ENCODE measurements at places on chromosomes 2 and 18.

DNA sequence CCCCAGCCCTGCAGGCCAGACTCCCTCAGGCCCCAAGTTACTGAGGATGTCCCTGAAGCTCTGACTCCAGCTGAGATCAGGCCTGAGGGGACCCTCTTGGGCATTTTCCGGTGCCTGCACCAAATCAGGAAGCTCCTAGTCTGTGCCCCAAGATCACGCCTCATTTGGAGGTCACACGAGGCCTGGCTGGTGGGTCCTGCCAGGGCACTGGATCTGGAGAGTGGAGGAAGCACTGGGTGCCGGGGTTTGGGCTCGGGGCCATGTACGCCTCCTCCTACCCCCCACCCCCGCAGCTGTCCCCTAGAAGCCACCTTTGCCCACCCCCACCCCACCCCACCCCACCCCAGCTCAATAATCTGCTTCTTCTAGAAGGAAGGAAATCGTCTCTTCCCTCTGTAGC is 16.2 kb downstream of the SH2D6 start:
- DNase-seq: no peak

- no peak for DNase-seq
Observed at GRCh38 chr2:217941339-217941738, 61.5 kb downstream of the TNS1 start.

DNA sequence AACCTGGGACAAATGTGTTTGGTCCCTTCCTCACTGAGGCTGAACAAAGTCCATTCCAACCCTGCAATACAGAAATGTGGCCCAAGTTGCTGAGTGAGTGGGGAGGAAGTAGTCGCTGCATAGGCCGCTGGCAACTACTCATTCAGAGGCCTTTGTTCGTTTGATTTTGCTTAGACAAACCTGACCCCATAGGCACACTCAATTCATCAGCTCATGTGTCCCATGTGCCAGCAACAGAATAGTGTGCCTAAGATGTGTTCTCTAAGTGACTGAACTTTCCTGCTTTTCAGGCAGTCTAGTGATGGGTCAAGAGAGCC is 23.0 kb downstream of the PTPN18 start:
- DNase-seq: no peak

- DNase-seq: no peak
Observed at GRCh38 chr18:58512648-58513588, 116.0 kb downstream of the ALPK2 start.

GRCh38 chr18:59072727-59073421 is 66.8 kb upstream of the SEC11C start:
- no peak for DNase-seq

DNA sequence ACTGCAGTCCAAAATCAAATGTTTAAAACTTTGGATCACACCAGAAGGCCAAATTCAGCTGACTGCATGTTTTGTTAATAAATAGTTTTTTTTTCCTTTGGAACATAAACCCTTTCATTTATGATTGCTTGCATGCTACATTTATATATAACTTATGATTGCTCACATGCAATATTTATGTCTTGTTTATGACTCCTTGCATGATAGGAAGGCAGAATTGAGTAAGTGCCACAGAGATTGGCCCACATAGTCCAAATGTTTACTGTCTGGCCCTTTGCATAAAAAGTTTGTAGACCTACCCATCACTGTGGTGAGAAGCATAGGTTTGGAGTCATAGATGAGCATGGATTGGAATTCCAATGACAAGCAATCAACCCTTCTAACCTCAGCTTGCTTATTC is 30.8 kb downstream of the WDFY1 start:
- DNase-seq: no peak

- no peak for DNase-seq
Observed at GRCh38 chr2:159195697-159196096, 90.8 kb downstream of the WDSUB1 start.

DNA sequence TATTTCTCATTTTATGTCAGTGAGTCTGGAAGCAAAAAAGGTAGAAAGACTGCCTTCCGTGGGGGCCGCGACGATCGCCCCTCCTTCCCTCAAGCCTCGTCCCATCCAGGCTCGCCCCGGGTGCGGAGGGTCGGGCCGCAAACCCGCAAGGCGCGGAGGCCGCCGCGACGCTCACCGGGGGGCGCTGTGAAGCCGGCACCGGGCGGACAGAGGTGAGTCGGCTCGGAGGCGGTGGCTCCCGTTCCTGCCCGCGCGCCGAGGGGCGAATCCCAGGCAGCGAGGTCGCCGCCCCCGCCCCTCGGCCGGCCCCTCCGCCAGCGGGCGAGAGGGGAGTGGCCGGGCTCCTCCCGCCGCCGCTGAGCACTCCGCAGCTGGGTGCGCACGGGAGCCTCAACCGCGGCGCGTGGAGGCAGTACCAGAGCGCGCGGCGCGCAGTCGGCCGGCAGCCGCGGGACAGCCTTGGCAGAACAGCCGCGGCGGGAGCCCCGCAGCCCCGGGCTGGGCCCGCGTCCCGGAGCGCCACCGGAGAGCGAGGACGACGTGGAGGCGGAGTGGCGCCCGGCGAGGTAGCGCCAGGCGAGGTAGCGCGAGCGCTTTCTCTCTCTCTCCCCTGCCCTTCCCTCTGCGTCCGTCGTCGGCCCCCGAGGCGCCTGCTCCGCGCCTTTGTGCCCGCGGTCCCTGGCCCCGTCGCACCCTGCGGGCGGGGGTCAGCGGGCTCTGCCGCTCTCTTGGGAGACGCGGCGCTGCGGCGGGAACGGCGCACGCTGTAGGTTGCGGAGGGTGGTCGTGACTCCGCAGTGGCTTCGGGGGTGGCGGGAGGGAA is at the start of gene MYO1B:
Gene MYO1B, plus strand, starts transcription at position 359 of the 823 bp plus-strand sequence. CDS start 31,492 bp downstream, outside the sequence.
- peak; percentile 37 for DNase-seq

Measured in T-helper 2 cell (primary cell).